ENCODE measurements at places on chromosomes 7 and 10.

- DNase-seq: no peak
Measured at GRCh38 chr7:1940402-1940786, 270.3 kb downstream of the ELFN1 start.

DNA sequence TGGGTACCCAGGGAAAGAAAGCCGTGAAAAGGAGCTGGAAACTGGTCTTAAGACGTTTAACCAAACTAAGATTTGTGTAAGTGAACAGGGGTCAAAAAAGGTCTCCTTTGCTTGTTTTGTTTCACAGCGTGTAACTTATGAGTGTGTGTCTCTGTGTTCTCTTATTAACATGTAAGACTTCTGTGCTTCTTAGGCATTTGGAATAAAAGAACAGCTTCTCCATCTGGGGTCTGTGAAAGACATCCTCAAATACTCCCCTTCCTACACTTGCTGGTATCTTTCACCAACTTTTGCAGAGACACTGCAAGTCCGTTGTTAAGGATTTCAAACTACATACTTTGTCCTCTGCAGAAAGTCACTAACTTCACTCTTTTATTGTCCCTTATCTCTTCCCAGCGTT is 615 bp upstream of the NEUROD6 start:
- DNase-seq: no peak

DNA sequence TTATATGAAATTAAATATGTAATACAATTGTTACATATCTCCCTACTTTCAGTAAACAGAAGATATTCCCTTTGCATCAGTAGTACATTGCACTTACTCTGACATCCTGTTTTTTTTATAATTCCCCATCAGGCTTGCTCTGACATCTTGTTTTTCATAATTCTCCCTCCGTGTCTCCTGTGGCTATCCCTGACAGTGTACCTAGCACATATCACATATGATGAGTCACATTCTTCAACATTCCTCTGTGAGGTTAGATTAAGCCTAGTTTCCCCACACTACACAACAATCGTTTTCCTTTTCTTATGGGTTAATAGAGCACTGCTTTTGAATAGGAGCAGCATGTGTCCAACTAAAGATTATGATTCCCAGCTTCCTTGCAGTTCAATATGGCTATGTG is 250.6 kb upstream of the NPVF start:
- DNase-seq: no peak

- DNase-seq: no peak
Measured at GRCh38 chr10:113336549-113337130, 216.2 kb upstream of the HABP2 start.

DNA sequence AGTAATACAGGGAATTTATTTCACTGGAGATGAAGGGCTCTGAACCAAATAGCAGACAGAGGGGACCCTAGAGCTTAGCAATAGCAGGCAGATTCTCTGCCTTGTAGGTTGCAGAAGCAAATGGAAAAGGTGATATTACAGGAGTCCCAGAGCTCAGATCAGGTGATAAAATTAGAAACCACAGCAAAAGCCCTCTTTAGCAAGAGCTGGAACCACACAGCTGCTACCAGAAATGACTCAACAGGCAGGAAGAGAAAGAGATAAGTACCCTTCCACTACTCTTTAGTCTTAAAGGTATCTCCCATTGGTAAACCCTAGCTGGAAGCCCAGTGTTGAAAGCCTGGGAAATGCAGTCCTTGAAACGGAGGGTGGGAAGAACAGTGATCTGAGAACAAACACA is 535.6 kb upstream of the GHITM start:
- DNase-seq: no peak
